Activated naive CD8-positive, alpha-beta T cell treated with anti-CD3 and anti-CD28 coated beads for 36 hours (primary cell): ENCODE measurements at places on chromosomes 4 and X. TPM values are rescaled to one million over a fixed set of nuclear protein-coding genes. Genes with fewer than 3 reads are reported as not detected.
A peak's percentile ranks its signal among the peaks of the same experiment; 100 is the strongest.

GRCh38 chr4:48557478-48557877 lies 67.4 kb downstream of the ZAR1 start:
- no peak for DNase-seq

GRCh38 chr4:26009502-26009901 lies 95.5 kb downstream of the SMIM20 start:
- DNase-seq = no peak

Gene FREM3
- not detected for total RNA-seq

GRCh38 chrX:20056704-20057103 lies 60.0 kb downstream of the MAP7D2 start:
- no peak for DNase-seq

Gene SRPK3
- not detected for total RNA-seq

GRCh38 chr4:173093361-173093760 lies 75.2 kb upstream of the GALNT7 start:
- no peak for DNase-seq

GRCh38 chr4:52995360-52996030 lies 133.4 kb downstream of the RASL11B start:
- DNase-seq = no peak

DNA sequence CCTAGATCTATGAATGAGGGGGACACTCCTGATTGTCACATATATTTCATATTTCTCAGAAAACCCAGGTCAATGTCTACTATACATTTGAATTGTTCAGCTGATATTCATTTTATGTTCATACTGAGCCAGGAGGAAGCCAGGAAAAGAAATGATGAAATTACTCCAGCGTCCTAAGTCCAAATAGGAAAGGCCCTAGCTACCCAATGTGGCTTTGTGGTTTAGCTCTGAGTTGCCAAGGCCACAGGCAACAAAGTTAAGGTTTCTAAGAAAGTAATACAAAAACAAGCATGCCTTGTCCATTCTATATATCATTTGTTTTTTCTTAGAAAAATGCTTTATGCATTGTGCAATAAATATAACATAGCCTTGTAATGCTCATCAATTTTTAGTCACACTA lies 4.5 kb upstream of the CSN2 start:
- DNase-seq = no peak

GRCh38 chr4:125369098-125369497 lies 54.3 kb downstream of the FAT4 start:
- no peak for DNase-seq

- DNase-seq = no peak
Observed at GRCh38 chrX:67893931-67894330, 350.1 kb downstream of the AR start.

- no peak for DNase-seq
Observed at GRCh38 chrX:38871129-38872029, 70.1 kb downstream of the MID1IP1 start.

DNA sequence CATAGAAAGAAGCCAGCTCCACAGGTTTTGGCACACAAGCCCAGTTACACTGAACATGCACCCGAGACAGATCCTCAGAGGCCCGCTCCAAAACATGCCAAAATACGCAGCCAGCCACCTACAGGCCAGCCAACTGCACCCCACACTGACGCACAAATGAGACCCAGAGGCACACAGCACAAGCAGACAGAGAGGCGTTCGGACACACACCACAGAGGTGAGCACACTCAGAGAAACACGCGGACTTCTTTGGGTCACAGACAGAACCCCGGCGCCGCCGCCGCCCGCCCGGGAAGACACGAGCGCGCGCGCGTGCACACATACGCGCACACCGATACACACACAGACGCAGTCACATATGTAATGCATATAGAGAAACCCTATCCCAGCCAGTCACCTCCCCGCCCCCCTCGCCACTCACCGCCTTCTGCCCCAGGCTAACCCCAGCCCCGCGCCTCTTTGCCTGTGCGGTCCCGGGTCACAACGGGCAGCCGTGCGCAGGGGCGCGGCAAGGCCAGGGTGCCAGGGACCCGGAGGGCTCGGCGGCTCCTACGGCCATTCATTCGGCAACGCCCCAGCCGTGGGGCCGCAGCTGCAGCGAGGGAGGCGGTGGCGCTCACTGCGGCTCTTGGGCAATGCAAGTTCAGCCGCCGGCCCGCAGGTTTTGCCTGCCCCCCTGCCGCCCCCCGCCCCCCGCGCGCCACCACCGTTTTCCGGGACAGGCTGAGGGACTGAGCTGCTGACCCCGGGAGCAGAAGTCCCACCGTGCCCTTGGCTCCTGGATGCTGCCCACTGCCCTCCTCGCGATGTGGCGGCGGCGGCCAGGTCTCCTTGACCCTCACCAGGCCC lies 553 bp downstream of the SEPTIN6 start:
- no peak for DNase-seq

- no peak for DNase-seq
Observed at GRCh38 chrX:19168609-19169008, 46.3 kb upstream of the ADGRG2 start.

GRCh38 chr4:38155589-38156294 lies 195.5 kb downstream of the PTTG2 start:
- no peak for DNase-seq

- peak; percentile 2 for DNase-seq
Observed at GRCh38 chr4:104967034-104967401, 179.7 kb upstream of the TET2 start.

DNA sequence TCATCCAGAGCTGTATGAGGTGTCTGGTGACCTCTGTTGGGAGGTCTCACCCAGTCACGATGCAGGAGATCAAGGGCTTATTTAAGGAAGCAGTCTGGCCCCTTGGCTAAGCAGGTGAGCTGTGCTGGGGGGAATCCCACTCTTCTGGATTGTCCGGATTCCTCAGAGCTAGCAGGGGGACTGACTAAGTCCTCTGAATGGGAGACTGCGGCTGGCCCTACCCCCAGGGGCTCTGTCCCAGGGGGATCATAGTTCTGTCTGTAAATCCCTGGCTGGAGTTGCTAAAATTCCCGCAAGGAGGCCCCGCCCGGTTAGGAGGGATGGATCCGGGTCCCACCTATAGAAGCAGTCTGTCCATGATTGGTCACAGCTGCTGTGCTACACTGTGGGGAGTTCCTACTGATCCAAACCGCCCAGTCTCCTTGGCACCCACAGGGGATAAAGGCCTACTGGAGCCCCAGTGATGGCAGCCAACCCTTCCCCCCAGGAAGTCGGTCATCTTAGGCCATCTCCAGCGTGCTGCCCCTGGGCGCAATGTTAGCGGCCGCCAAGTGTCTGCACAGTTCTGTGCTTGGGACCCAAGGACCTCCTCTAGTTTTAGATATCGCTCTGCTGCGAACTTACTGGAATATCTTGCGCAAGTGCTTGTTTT lies 118.2 kb upstream of the KLF8 start:
- no peak for DNase-seq

DNA sequence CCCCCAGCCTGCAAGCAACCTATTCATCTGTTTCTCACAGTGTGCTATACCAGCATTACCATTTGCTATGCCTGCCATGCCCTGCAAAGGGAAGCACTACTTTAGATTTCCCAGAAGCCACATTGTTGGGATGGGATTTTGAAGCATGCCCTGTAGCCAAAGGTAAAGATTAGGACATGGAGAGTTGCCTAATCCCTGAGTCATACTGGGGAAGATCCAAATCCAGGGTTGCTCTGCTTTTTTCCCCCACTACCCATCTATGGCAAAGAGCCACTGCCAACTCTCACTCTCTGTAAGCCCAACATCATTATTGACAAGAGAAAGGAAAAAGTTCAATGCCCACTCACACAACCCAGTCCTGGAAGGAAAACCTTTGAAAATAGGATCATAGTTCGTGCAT lies 36.7 kb upstream of the TMEM164 start:
- no peak for DNase-seq

GRCh38 chrX:104270916-104271512 lies 16.3 kb upstream of the ESX1 start:
- peak; percentile 15 for DNase-seq

Gene UCP1
- not detected for total RNA-seq

Gene CASP3
- total RNA-seq = 72.0 TPM

Gene BEND2
- not detected for total RNA-seq
